ENCODE measurements at places on chromosomes 11 and 22.

DNA sequence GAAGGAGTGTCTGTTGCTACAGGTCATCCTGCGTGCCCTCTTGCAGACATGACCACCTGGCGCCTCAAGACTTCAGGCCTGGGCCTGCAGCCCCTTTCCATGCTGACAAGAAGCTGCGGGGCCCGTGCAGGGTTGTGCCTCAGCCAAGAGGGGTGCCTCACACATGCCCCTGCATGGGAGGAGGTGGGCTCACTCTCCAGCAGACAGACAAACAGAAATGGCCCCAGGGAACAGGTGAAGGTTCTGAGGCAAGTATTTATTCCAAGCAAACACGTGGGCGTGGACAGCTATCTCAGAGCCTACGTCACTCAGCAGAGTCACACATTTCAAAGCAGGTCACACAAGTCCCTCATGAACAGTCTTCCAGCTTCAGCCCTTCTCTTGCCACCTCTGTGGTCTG, 5.9 kb upstream of the SYCE3 start:
- DNase-seq, result no peak

DNA sequence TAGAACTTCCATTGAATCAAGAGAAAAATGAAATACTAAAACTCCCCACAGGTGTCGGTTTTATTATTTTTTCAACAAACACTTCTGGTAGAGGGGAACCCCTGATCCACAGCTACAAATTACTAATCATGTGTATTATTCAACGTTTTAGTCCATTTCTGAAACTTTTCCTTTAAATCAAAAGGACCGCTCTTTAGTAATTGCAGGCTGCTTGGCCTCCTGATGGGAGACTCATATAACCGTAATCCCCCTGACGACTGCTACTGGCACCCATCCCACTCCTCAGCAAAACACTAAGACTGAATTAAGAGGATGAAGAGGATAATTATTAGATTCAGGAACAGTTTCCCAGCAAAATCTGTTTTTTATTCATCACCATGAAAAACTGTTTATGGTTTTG, 46.4 kb downstream of the PAX6 start:
- DNase-seq, result no peak

GRCh38 chr22:39598017-39598965, 27.7 kb downstream of the CACNA1I start:
- DNase-seq, result no peak

DNA sequence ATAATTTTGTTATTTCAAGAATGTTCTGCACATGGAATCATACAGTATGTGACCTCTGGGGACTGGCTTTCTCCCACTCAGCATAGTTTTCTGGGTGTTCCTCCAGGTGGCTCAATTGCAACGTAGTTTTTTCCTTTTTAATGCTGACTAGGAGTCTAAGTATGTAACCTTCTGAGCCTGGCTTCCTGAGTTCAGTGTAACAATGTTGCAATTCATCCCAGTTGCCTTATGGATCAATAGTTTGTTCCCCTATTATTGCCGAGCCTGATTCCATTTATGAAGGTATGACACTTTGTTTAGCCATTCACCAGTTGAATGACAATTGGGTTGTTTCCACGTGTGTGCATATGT, 128.3 kb downstream of the CRYBB2 start:
- DNase-seq, result no peak

GRCh38 chr11:128814856-128815705, 52.0 kb downstream of the KCNJ1 start:
- DNase-seq, result no peak

DNA sequence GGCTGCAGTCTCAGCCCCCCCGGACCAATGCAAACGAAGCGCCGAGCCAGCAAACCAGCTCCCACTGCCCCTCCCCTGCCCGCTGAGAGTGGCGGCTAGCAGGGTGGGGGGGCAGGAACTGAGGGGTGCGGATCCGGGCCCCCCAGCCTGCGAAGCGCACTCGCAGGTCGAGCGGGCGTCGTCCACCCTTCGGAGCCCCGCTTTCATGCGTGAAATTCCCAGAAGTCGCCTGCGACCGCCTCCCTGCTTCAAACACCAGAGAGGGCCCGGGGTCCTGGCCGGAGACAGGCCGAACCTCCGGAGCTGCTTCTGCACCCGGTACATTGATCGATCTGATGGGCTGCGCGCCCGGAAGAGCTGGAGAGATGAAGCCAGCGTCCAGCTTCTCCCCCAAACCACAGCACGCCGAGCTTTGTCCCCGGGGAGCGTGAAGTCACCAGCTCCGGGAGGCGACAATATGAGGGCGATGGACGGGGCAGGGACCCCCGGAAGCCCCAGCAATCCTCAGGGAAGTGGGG, 646 bp upstream of the PATZ1 start:
- DNase-seq, result no peak

DNA sequence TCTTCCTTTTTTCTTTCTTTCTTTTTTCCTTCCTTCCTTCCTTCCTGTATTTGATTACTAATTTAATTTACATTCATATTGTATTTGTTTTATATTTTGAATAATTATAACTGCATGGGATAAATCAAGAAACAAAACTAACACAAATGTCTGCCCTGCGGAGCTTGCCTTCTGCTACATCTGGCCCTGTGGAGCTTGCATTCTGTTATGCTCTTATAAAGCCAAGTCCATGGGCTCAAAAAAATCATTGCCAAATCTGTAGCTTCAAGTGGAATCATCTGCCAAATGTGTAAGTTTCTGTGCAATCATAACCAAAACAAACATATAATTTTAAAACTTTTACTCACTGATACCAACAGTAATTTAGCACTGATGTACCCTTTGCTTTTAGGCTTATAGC, 8.0 kb upstream of the OR52J3 start:
- DNase-seq, result no peak

DNA sequence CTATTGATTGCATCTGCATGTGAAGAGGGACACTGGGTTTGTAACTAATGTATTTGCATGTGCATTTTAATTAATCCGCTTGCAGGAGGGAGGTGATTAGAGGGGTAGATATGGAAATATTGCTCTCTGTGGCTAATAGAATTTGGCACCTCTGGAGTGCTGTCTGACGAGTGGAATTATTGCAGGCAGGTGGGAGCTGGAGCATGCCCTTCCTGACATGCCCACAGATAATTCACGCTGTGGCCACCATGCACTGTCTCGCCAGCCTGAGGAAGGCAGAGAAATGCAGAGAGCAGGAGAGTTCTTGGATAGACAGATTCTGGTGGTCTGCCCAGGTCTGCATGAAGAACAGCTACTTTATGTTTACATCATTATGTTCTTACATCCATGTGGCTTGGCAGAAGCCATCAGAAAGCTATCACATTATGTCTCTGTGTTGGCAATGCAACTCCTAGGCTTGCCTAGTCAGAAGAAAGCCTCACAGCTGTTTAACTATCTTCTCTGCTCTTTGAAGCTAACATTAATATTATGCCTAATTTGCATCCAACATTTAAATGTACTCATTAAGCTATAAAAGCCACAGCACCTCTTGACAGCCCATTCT, 89.4 kb upstream of the DRD2 start:
- DNase-seq, result no peak

- DNase-seq, result no peak
Observed at GRCh38 chr11:122045181-122045586, 70.8 kb downstream of the BLID start.

GRCh38 chr11:124108156-124108555, 7.1 kb upstream of the VWA5A start:
- DNase-seq, result no peak

DNA sequence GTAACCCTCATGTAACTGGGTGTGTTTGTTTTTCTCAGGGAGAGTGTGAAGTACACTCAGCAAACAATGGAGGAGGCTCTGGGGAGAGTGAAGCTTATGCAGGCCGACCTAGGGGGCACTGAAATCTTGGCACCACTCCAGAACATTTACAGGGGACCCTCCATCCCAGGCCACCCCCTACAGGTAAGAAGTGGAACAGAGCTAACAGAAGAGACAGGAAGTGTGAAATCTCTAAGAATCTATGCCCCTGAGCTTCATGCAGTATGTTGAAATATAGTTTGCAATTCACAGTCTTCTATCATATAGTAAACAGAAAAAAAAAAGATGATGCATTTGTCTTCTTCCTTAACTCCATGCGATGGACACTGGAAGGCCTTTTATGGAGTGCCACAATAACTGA, 8.4 kb downstream of the VWA5A start:
- DNase-seq, result no peak

DNA sequence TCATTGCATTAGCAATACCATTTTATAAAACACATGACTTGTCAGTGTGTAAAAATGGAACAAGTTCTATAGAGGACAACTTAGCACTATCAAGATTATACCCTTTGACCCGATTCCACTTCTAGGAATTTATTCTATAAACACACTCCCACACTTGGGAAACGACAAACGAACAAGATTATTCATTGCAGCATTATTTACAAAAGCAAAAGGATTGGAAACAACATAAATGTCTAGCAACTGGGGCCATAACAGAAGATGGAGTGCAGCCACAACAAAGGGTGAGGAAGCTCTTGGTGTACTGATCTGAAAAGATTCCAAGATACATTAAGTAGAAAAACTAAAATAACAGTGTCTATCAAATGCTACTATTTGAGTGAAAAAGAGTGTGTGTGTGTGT, 2.3 kb upstream of the IRAG1 start:
- no peak for DNase-seq

DNA sequence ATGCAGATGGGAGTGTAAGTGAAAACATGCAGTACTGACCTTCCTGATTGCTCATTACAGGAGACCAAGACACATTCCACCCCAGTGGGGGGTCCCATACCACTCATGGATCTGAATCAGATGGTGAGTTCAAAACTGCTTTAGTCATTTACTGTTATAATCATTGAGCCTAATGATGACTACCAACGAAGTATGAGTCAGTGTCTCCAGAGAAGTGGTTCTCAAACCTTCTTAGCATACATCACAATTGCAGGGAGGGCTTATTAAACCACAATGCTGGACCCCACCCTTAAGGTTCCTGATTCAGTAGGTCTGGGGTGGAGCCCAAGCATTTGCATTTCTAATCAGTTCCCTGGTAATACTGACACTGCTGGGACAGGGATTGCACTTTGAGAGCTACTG, 75.8 kb downstream of the CD44 start:
- no peak for DNase-seq

GRCh38 chr11:96051820-96052219, 127.9 kb upstream of the MTMR2 start:
- DNase-seq, result no peak

GRCh38 chr11:36092314-36093030, 148.6 kb downstream of the LDLRAD3 start:
- DNase-seq, result no peak

- DNase-seq, result no peak
Observed at GRCh38 chr22:49240472-49240871, 587.2 kb downstream of the BRD1 start.

DNA sequence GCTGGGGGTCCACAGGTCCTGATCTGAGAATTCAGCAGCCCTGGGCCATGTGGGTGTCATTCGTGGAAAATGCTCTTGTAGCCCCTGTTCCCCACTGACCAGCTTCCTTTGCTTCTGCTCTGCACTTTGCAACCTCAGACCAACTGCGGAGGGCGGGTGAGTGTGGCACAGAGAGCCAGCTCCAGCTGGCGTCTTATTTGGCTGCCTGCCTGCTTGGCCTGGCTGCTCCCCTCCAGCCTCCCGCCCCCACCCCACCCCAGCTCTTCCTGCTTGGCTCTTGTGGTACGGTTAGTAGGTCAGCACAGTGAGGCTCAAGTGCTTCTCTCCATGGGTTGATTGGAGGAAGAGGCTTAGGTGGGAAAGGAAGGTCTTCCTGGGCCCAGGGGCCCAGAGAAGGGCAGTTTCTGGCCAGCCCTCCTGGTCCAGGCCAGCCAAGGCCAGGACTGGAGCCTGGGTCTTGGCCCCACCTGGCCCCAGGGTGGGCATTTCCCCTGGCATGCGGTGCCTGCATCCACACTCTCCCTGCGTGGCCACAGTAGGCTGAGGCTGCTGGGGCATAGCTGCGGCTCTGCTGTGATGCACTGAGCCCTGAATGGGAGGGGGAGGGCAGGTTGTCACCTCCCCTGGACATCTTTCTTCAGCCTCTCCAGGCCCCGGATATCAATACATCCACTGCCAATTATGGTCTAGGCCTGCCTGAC, 26.5 kb downstream of the MYO7A start:
- DNase-seq, result no peak

- no peak for DNase-seq
Observed at GRCh38 chr11:623999-624704, 603 bp downstream of the CDHR5 start.

GRCh38 chr11:113591117-113591516, 115.0 kb downstream of the TMPRSS5 start:
- no peak for DNase-seq

- no peak for DNase-seq
Observed at GRCh38 chr11:115623021-115623451, 118.8 kb upstream of the CADM1 start.

GRCh38 chr11:59216641-59217564, 4.2 kb upstream of the MPEG1 start:
- no peak for DNase-seq

- no peak for DNase-seq
Observed at GRCh38 chr11:19968860-19969259, 191.4 kb downstream of the DBX1 start.

GRCh38 chr22:22755778-22756100, 111.3 kb downstream of the GGTLC2 start:
- no peak for DNase-seq

- no peak for DNase-seq
Observed at GRCh38 chr11:86176165-86176884, 68.2 kb upstream of the EED start.

GRCh38 chr22:40953471-40953870, 2.3 kb downstream of the RBX1 start:
- DNase-seq, result no peak

DNA sequence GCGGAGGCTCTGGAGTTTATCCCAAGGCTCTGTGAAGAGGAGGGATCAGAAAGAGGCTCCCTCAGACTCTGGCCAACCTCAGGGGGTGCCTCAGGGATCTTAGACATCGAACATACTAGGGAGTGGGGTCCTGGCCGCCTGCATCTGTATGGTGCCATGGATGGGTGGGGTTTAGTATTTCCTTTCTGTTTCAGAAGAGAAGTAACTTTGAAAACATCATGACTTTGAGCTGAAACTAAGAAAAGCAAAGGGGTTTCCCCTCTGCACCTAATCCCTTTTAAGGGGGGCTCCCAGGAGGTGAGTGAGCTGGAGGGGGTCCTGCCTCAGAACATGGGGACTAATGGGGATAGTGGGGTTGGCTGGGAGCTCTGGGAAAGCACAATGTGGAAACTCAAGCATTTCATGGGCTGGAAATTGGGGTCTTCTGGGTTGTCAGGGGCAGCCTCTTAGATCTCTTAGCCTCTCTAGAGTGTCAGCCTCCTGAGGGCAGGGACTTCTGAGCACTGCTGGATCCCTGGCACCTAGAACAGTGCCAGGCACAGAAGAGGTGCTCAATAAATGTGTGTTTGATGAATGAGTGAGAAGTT, 11.8 kb upstream of the SSTR3 start:
- no peak for DNase-seq

- no peak for DNase-seq
Observed at GRCh38 chr11:65500387-65501185, 1.7 kb downstream of the MALAT1 start.

GRCh38 chr11:35932681-35933319, 11.1 kb upstream of the LDLRAD3 start:
- no peak for DNase-seq

DNA sequence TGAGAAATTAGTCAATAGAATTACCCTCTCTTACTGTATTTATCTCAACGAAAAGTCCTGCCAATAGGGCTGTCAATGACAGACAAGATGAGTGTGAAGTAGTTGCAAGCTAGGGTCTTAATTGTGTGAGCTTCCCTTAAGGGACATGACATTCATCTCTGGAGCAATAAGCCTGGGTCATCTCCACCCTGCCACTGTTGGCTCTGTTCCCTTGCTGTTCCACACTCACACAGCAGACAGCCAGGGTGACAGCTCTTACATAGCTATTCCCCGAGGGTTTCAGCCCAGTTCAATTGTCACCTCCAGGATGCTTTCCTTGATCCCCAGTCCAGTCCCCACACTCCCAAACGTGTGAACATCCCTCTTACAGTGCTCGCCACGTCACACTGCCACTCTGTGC, 215.0 kb downstream of the NXPE2 start:
- no peak for DNase-seq

Data from esophagus squamous epithelium (tissue), 5 donors.